ENCODE measurements at places on chromosomes 7 and 10.

GRCh38 chr7:46366526-46366925 lies 445.5 kb upstream of the IGFBP3 start:
- DNase-seq: no peak

DNA sequence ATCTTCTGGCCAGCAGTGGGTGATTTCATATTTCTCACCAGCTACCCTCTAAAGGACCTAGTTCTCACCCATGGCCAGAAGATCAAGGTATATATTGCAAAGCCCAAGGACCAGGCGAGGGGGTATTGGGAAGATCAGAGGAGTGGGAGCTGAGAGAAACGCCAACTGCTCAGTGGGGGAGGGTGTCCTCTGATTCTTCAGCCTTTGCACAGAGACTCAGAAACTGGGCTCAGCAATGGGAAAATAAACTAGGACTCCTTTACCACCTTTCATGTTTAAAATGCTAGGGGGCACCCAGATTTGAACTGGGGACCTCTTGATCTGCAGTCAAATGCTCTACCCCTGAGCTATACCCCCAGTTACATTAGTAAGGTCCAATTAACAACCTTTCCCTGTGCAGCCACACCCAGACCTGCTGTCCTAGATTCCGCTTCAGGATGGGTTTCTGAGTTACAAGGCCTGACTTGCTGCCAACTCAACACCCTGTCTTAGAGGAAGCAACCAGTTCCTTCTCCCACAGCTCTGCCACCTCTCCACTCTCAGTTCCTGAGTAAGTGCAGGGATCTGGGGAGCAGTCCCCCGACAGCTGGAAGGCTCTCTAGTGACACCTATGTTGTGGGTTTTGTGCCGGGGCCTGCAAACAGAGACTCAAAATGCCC lies 93.5 kb downstream of the ZNF783 start:
- no peak for DNase-seq

DNA sequence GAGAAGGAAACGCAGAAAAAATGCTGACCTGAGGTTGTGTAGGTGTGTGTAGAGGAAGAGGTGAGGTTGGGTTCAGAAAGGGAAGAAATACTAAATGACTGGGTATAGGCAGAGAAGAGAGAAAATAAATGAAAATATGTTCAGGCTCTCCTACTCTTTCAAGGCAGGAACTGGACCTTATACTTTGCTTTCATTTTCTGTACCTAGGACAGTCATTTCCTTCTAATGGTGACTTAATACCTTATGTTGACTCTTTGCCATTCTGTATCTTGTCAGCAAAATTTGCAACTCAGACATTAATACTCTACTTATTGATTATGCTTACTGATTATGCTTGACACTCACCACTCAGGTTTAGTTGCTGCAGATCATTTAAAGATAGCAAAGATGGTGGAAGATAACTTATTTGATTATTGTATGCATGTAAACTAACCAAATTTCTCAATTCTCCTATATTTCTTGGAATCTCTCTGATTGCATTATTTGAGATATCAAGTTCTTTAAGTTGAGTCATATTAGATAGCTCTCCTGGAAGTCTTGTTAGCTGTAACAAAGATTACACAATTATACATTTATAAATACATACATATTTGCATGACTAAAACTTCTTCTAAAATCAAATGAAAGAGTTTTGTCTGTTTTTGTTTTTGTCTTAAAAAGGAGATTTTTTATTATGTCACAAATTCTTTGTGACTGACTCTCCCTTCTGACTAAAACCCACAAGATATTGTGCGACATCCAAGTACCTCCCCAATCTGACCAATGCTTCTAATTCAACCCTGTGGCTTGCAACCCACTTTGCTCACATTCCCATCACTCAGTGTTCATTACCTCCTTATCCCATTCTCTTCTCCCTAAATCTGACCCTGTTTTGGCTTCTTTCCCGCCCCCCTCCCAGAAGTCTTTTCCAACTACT lies 20.0 kb downstream of the LRRD1 start:
- no peak for DNase-seq

DNA sequence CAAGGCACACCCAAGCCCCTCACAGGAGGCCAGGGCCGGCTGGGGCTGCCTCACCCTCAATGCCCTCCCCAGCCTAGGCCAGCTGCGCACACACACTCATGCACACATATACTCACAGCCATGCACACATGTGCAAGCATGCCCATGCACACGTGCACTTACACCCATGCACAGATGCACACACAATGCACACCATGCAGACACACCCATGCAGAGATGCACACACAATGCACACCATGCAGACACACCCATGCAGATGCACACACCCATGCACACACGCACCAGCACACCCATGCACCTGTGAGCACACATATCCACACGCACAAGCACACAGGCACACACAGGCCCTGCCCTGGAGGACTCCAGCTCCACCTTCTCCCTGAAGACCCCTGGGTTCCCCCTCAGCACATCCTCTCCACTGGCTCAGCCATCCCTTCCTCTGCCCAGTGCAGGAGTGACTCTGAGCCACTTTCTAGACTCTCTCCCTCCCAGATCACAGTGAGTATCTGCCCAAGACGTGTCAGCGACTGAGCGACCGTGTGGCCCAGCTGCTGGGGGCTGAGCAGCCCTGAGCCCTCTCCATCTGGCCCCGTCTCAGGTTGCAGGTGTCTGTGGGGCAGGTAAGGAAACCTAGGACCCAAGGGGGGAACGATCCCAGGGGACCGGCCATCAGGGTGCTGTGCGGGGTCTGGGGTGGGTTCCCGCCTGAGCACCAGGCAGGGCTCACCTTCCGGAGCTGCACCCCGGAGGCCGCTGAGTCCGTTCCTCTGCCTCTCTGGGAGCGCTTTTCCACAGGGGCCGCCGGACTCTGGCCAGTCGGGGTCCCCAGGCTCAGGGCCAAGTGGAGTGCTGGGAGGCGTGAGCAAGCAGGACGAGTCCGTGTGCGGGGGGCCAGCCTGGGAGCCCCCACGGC lies 25.8 kb downstream of the AP5Z1 start:
- DNase-seq: no peak

DNA sequence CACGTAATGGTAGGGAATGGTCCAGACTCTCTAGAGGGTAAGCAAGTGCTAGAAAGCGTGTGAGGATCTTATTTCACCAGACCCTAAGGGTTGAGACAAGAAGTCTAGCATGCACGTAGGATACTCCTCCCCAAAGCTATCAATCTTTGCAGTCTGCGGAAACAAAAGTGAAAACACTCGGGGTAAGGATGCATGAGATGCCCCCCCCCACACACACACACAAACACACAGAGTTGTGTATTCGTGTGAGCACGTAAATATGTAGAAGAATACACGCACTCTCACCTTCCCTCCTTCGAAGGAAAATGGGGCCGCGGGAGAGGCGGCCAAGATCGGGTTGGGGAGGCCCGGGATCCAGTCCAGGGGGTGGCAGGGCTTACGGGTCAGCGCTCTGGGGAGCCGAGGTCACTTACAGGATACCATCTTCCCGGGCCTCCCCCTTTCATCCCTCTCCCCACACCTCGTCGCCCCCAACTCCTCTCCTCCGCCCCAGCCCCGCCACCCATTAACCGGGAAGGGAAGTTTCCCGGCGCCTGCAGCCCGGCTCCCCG lies 455 bp downstream of the CUL2 start:
- DNase-seq: no peak

- DNase-seq: no peak
Measured at GRCh38 chr7:15924910-15925309, 238.4 kb upstream of the MEOX2 start.

DNA sequence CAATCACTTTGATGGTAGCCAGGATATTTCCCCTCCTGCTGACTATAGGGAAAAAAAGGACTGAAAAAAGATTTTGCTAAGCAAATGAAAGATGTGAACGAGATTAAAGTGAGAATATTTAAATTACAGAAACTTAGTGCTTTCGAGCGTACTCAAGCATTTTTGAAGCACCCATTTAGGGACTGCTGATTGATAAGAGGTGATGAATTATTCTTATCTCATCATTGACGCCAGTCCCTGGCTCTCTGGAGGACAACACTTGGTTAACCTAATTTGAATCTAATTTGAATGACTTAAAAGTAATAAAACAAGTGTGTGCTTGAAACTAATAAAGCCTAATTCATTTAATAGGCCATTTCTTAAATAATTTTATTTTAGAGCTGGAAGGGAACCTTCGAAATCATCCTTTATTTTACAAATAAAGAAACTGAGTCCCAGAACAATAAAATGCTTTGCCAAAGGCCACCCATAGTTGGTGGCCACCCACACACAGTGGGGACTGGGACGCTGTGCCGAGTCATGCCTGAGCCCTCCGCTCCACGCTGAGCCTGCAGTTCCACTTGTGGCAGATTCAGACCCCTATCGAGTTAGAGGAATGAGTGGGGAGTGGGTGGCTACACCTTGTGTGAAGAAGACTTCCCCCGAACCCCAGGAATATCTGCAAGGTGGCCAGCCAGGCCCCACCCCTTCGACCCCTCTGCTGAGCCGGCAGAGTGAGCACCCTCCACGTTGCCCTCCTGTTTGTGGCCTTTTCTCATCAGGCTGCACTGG lies 61.1 kb upstream of the SAMD8 start:
- no peak for DNase-seq

GRCh38 chr7:96034940-96035727 lies 262.8 kb downstream of the DYNC1I1 start:
- no peak for DNase-seq

GRCh38 chr10:62694537-62695126 lies 109.9 kb upstream of the ADO start:
- DNase-seq: no peak

DNA sequence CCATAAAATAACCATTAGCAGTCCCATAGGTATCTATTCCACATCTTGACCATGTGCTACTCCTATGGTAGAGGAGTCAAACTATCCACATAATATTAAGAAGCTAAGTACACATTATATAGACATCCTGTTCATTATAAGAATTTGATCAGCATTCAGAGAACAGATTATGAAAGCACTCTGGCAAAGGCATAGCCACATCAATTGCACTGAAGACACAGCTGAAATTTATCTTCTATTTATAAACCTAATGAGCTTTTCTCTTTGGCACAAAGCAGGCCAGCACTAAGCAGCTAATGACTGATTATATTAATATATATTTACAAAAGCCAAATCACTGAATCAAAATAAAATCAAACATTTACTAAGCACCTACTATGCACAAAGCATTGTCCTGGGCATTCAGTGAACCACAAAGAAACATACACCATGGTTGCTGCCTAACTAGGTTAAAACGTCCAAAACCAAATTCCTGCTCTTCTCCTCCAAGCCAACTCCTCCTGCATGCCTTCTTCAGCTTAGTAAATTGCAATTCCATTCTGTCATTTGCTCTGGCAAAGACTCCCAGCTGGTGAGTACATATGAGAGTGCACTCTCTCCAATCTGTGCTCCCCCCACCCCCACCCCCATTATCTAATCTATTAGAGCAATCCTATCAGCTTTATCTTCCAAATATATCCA lies 122.6 kb upstream of the ASAH2 start:
- no peak for DNase-seq

- no peak for DNase-seq
Measured at GRCh38 chr10:97518301-97519043, 19.7 kb downstream of the UBTD1 start.

- DNase-seq: peak; percentile 45
Measured at GRCh38 chr10:88831709-88832108, 19.9 kb downstream of the ANKRD22 start.
